ENCODE measurements at places on chromosomes 5 and 9. TPM values are rescaled to one million over a fixed set of nuclear protein-coding genes. Genes with fewer than 3 reads are reported as not detected.

The CENPH gene
- total RNA-seq, result 16.4 TPM

The PPIC gene
- 26.5 TPM for total RNA-seq

The RELL2 gene
- 3.1 TPM for total RNA-seq

The RASEF gene
- 0.05 TPM for total RNA-seq

The RANBP3L gene
- total RNA-seq, result not detected

The CYLC2 gene
- not detected for total RNA-seq

The SPATA31D4 gene
- total RNA-seq, result not detected

The HTR1A gene
- total RNA-seq, result not detected

The TSSK1B gene
- not detected for total RNA-seq

All from endothelial cell of umbilical vein (primary cell).